GM10248 (cell line): ENCODE measurements at places on chromosomes 11 and 22.

- no peak for DNase-seq
Measured at GRCh38 chr22:45911601-45912271, 65.2 kb downstream of the WNT7B start.

DNA sequence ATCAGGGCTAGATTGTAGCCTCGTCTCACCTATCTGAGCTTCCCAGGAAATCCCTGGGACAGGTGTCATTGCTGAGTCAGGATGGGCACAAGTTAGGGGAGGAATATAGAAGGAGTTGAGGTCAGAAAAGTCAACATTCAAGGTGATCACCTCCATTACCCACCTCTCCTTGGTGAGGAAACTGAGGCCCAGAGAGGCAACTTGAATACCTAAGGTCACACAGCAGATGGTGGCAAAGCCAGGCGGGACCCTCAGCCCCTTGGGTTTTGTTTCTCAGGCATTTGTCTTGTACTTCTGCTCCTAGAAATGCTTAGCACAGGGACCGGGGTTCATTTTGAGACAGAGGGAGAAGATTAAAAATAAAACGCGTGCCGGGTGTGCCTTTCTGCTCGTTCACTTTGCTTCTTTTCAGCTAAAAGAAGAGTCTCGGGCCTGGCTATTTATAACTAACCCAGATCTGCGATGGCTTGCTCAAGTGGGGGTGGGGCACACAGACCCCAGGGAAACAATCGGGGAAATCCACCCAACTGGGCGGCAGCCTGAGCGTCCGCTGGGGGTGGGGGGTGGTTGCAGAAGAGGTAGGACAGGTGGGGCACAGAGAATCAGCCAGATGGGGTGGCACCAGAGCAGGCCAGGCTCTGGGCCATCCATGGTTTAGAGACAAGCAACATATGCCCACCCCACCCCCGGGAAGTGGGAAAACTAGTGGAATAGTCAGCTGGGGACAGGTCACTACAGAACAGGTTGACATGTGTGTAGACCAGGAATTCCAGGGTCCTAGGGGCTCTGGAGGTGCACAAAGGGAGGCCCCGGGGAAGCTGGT is 3.9 kb upstream of the GNAZ start:
- DNase-seq: no peak

GRCh38 chr11:71164621-71165020 is 87.8 kb downstream of the SHANK2 start:
- DNase-seq: no peak

- DNase-seq: no peak
Measured at GRCh38 chr22:21865041-21865440, 2.4 kb downstream of the MAPK1 start.

DNA sequence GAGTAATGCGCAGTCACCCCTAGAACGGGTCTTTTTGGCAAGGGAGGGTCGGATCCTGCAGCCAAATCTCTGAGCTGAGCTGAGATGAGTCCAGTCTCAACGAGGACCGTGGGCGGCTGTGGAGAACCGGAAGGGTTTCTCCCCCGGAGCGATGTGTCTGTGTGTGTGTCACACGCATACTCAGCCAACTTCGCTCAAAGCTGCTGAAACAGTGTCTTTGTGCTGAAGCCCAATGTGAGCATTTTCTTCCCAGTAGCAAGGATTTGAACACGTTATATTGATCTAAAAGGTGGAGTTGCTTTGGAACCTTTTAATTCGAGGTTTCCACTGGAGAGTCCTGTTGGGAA is 1.4 kb upstream of the CELSR1 start:
- no peak for DNase-seq

DNA sequence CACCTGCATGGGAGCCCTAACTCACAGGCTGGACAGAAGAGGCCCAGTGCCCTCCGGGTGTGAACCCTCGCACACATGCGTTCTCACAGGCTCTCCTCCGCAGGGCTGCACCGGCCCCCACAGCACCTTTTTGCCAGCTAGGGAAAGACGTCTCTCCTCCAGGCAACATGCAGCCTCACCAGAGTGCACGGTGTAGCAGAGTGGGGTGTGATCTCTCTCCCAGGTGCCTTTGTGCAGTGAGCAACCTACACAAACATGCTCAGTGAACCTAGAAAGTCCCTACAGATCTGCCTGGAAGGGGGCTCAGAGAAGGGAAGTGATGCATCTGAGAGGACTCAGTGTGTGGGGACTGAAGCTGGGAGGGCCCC is 3.7 kb upstream of the CARNS1 start:
- DNase-seq: no peak

DNA sequence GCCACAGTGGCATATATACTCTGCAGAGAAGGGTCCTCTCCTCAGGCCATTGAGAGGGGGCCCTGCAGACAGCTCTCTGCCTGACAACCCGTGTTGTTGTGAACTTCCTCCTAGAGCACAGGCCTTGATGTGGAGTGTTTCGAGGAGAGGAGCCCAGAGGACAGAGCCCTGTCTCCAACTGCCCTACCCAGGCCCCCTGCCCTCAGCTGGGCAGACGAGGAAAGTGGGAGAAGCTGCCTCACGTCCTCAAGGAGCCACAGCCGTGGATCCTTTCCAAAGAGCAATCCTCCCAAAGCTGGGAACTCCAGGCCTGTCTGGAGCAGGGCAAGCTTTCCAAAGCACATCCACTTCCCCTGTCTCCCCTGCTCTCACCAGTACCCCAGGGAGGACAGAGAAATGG is 10.7 kb downstream of the LMO1 start:
- no peak for DNase-seq

DNA sequence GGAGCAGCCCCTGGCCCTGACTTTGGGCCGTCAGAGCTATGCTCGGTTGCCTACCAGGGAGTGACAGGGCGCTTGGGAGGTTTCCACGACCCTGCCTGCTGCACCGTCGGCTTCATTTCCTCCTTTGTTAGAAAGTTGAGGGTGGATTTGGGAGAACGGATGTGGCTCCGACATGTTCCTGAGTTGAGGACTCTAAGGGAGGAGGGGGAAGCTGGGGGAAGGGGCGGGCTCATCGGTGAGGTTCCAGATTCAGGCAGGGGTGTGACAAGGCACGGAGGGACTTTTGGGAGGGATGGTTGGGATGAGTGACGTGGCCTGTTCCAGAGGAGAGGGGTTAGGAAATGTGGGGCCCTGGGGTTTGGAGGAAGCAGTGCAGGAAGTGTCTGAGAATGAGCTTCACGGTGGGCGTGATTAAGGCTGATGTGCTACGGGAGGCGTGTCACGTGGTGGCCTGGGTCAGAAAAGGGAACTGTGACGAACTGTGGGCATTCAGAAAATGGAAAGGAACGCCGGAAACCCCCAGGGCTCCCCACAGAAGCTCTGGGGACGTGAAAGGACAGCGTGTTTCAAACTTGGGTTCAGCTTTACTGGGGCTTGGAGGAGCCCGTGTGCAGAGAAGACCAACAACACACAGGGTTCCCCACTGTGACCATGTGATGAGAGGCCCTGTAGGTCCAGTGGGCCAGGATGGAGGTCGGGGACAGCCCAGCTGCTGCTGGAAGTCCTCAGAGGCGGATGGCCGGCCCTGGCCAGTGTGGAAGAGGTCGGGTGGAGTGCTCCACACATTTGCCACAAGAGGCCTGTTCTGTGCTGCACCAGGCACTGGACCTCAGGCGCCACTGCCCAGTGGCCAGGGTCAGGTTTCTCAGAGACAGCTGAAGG is 2.8 kb downstream of the PARVB start:
- peak; percentile 88 for DNase-seq

- DNase-seq: no peak
Measured at GRCh38 chr22:17484608-17485007, 78.7 kb upstream of the SLC25A18 start.

GRCh38 chr11:16883174-16883573 is 131.0 kb downstream of the PLEKHA7 start:
- no peak for DNase-seq

DNA sequence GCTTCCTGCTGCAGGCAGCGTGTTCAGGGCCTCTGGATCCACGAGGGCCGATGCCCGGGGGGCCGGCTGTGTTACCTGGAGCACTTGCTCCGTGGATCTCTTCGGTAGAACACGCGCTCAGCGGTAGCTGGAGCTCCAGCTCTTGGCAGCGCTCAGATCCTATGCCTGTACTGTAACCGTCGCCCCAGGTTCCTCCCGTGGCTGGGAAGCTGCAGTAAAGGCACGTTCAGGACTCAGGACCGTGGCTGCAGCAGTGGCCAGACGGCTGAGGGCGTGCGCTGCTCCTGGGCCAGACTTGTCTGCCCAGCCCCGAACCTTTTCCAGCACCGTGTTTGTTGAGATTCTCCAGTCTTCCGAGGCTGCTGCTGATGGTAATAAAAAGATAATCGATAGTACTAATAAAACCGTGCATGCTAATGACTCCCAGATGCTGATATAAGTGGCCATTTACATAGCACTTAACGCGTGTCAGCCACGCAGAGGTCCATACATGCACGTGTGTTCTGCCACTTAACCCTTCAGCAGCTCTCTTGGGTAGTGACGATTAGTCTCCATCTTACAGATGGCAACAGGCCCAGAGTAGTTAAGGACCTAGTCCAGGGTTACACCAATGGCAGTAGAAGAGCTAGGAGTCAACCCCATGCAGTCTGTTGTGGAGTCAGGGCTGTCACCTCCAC is 1.4 kb downstream of the MOV10L1 start:
- DNase-seq: no peak
